ENCODE measurements at places on chromosomes 3 and 15. TPM values are rescaled to one million over a fixed set of nuclear protein-coding genes. Genes with fewer than 3 reads are reported as not detected.
A peak's percentile ranks its signal among the peaks of the same experiment; 100 is the strongest.

DNA sequence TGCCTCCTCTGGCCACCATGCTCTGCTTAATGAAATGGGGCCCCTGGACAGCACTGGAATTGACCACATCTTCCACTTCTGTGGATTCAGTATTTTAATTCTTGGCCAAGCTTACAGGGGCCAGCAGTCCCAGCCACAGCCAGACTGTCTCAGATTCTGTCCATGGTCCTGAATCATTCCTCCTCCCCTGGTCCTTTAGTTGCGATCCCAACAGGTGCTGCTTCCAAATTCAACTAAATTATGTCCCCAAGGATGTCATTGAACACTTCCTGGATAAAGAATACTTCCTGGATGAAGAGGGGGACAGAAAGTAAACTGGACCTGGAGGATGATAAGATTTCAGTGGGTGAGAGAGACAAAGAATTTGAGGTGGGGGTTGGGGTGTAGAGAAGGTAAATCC is 111.1 kb upstream of the FOXB1 start:
- DNase-seq, result no peak

- DNase-seq, result no peak
Observed at GRCh38 chr3:116032176-116032575, 408.9 kb downstream of the GAP43 start.

GRCh38 chr3:61813636-61814035 is 252.3 kb downstream of the PTPRG start:
- no peak for DNase-seq

DNA sequence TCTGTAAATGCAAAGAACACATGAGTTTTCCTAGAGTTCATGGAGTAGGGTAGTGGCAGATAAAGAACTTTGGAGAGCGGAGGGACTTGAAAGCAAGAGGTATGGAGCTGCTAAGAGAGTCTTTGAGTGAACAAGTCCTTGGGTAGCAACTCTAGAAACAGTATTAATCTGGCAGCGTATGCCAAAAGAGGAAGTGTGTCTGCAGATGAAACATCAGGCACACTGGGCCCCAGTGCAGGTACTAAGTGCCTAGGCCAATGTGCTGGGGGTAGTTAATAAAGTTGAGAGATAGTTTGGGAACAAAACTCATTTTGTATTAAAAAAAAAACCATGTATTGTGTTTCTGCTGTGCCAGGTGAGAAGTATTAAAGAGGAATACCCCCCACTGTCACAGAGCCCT is 223.0 kb upstream of the STRIT1 start:
- DNase-seq, result no peak

- DNase-seq, result peak; percentile 30
Observed at GRCh38 chr3:114213627-114214541, 23.5 kb downstream of the ZNF80 start.

GRCh38 chr3:171862993-171863521 is 19.9 kb downstream of the TMEM212 start:
- peak; percentile 91 for DNase-seq

DNA sequence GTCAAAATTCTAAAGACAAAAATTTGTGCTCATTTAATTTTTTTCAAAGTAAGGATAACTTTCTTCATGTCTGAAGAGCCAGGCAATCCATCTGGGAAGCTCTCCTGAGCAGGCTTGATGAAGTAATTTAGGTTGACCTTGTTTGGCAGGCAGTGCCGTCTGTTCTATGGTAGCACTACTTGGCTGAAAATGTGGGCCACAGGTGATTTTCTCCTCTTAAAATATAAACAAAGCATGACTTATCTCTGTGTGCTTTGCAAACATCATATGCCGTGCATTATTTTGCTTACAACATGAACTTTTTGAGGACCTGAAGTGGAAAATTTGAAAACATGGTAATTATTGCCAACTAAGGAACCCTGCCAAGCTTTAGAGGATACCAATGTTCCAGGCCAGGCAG is 143.2 kb downstream of the RAP2B start:
- no peak for DNase-seq

DNA sequence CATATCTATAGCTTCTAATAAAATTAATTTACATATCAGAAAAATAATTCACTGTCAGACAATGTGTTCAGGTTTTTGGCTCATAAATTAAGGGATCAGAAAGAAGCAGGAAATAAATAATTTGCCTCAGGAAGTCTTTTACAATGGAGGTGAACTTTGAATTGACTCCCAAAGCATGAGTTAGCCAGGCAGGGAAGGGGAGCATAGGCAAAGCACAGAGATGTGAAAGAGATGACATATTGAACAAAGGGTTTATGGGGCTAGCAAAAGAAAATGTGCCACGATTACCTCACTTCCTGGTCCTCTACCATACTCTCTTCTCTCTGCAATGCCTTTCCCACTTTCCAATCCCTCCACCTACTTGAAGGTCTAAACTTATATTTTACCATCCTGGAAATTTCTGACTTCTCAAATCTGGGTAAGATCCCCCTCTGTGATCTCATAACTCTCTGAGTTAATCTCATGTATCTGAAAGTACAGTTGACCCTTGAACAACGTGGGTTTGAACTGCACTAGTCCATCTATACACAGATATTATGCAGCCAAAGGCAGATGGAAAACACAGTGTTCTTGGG is 4.1 kb upstream of the HEXA start:
- no peak for DNase-seq

DNA sequence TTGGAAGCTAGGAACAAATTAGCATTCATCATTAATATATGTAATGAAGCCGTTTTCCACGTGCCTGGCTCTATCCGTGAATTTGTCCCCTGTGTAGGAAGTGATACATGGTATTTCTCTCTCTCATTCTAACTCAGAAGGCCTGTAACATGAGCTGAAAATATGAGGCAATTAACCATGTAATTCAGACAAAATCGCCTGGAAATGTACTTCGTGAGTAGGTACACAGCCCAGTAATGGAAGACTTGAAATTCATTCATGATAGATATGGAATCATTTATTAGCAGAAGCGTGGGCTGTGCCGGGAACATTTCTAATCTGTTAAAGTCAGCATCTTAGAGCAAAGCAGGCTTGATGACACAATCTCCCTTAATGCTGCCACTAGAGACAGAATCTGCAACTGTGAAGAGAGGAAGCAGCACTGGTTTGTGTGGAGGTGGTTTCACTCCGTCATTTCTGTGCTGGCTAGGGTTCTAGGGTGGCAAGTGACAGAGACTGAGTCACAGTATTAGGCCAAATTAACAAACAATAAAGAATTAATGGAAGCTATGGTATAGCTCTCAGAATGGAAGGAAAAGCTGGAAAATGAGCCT is 225.0 kb upstream of the PROK2 start:
- no peak for DNase-seq

GRCh38 chr15:89937365-89938350 is 24.9 kb upstream of the ARPIN start:
- DNase-seq, result no peak

DNA sequence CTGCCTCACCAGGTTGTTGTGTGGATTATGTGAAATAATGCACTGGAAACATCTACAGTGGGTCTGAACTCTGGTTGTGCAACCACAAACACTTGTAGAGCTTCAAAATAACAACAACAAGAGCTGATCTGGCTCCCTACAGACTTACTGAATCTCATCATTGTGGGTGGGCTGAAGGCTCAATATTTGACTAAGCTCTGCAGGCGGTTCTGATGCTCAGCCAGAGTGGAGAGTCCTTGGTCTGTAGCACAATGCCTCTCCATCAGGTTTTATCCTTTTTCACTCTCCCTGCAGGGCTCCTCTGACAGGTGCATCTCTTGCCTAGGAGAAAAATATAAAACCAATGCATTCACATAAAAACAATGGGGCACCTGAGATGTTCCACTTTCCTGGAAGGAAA is 456.3 kb upstream of the ONECUT1 start:
- DNase-seq, result no peak

HEG1 gene
- total RNA-seq, result 96.3 TPM

PIAS1 gene
- 44.3 TPM for total RNA-seq

CCR9 gene
- 0.22 TPM for total RNA-seq

MYEF2 gene
- total RNA-seq, result 46.3 TPM

GTF2A2 gene
- total RNA-seq, result 90.9 TPM

SNUPN gene
- 24.1 TPM for total RNA-seq

RLBP1 gene
- total RNA-seq, result not detected
